Neural crest cell (in vitro differentiated cells): ENCODE measurements at places on chromosomes 13 and 19. TPM values are rescaled to one million over a fixed set of nuclear protein-coding genes. Genes with fewer than 3 reads are reported as not detected.

KLK12 gene
- total RNA-seq: not detected in 2 replicates

SMAD9 gene
- total RNA-seq: 2.2 and 2.6 TPM in 2 replicates

LRRC4B gene
- total RNA-seq: 42.5 and 50.2 TPM in 2 replicates

COX7A1 gene
- not detected in 2 replicates for total RNA-seq

- DNase-seq: no peak
Measured at GRCh38 chr19:32631381-32631780, 43.6 kb downstream of the ANKRD27 start.

DNA sequence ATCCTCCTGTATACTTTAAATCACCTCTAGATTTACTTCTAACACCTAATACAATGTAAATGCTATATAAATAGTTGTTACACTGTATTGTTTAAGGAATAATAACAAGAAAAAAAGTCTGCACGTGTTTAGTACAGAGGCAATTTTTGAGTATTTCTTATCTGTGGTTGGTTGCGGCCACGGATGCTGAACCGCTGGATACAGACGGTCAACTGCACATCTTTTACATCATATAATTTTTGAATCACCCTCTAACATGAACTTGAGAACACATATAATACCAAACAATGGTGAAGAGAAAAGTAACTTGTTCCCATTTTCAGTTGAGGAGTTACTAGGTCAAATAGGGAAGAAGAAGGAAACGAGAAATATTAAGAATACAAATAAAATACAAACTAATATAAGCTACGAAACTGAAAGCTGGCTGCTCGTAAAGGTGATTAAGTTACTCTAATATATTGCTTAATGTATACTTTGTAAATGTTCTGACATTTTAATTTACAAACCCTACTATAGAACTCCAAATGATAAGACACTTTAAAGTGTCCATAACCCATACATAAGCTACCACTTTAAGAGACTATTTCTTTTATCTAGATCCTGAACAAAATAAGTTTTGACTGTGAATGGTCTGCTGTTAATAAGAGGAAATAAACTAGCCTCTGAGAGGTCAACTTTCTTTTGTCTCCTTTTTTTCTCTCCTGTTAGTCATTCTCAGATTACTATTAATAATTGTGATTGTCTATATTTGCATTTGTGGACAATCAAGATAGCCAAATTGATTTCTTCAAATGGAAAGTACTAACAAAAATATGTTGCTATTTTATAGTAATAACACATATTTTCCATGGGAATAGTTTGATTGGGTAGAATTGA lies 457.4 kb downstream of the DIAPH3 start:
- DNase-seq: no peak

- no peak for DNase-seq
Measured at GRCh38 chr19:39416152-39417120, 4.0 kb downstream of the PLEKHG2 start.

DNA sequence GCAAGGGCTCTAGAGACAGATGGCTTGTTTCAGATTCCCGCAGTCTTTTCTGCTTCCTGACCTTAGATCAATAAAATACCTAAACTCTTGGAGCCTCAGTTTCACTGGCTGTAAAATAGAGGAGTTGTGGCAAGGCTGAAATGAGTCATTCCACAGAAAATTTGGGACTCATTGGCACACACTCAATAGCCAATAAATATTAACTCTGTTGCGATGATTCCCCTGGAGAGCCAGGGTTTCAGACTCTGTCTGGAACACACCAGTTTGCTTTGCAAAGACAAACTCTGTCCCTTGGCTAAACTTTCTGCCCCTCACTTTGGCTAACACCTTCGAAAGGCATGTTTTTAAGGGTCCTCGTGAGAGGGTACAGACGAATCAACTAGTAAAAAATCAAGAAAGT lies 18.1 kb upstream of the UBE2L5 start:
- DNase-seq: no peak

DNA sequence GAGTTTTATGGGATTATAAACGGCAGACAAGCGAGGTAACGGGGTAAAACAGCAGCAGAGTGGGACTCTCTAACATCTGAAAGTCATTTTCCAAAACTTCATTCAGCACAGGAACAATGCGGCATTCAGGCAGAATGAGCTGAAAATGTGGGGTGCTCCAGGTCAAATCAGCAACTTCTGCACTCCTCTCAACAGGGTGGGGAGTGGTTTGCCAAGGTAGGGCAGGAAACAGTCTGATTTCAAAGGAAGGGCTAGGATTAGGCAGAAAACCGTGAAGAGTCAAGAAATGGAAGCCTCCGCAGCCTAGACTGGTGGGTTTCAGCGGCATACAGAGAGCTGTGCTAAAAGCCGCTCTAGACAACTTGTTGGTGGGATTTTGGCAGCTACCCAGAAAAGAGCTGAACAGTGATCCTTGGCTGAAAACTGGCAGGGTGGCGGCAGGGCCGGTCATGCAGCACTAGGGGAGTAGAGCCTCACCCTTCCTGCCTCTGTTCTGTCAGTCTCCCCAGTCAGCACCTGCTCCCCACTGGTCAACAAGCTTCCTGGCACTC lies 154.2 kb upstream of the KLF12 start:
- DNase-seq: peak; percentile 14

GRCh38 chr19:430701-431100 lies 21.8 kb upstream of the C2CD4C start:
- no peak for DNase-seq

GRCh38 chr13:36921631-36922301 lies 1.7 kb upstream of the SMAD9 start:
- no peak for DNase-seq

GRCh38 chr13:24223341-24224231 lies 63.1 kb downstream of the SPATA13 start:
- no peak for DNase-seq

- no peak for DNase-seq
Measured at GRCh38 chr13:113903912-113904311, 40.0 kb upstream of the GAS6 start.

- no peak for DNase-seq
Measured at GRCh38 chr13:40352380-40352778, 314.1 kb downstream of the FOXO1 start.

DNA sequence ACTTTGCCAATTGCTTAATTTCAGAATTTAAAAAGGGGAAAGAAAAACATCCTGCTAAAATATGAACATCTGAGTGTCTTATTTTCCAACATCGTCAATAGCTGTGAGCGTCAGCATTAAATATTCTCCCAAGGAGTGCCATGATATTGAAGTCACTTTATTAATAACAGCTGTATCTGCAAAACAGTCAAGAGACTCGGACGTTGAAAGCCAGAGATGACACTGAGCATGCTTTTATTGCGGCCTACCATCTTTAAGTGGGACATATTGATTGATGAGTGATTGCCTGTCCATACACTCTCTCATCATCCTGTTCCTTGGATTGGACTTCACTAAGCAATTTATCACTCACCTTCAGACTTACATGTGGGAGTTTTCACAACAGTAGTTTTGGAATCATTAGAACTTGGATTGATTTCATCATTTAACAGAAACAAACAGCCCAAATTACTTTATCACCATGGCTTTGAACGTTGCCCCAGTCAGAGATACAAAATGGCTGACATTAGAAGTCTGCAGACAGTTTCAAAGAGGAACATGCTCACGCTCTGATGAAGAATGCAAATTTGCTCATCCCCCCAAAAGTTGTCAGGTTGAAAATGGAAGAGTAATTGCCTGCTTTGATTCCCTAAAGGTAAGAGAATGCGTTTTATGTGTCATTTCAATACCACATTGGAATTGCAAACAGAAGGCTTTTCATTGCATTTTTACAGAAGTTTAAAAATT lies 53.8 kb downstream of the MBNL2 start:
- no peak for DNase-seq

DNA sequence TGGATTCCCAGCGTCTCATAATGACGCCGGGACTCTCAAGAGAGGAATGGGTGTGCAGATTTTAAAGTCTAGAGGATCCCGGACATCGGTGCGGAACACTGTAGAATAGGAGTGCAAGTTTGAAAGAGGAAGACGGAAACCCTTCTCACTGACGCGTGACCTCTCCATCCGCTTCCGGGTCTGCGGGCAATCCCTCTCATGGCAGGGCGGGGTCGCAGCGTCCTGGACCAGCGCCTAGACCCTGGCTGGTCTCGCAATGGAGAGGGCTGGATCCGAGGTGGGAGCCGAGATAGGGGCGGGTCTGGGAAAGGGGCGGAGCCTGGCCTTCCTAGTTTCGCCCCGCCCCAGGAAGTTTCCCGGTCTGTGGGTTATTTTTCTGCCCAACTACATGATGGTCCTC lies 4.6 kb upstream of the ZNF845 start:
- no peak for DNase-seq

DNA sequence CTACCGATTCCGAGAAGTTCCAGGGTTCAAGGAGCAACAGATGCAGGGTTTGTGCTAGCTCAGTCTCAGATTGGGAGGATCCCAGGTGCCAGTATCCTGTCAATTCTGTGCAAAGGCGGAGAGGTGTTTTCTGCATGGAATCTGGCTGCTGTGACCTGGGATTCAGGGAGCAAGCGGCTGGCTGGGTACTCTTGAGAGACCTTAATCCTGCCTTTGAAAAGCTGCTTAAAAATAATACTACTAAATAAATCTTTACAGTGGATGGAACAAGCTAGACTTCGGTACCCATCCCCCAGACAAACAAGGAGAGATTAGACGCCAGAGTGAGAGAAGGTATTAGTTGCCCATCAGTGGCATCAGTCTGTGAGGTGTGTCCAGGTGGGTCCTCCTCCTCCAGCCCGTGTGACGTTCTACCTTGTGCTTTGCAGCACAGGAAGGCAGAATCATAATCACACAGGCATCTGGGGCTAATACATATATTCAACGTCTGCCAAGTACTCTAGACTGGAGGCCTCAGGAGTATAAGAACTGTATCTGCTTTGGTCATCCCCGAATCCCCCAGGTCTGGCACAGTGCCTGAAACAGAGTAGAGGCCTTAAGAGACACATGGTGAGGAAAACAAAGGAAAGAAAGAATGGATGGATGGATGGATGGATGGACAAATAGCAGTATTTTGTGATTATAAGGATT lies 230.6 kb downstream of the ZNF536 start:
- DNase-seq: no peak

DNA sequence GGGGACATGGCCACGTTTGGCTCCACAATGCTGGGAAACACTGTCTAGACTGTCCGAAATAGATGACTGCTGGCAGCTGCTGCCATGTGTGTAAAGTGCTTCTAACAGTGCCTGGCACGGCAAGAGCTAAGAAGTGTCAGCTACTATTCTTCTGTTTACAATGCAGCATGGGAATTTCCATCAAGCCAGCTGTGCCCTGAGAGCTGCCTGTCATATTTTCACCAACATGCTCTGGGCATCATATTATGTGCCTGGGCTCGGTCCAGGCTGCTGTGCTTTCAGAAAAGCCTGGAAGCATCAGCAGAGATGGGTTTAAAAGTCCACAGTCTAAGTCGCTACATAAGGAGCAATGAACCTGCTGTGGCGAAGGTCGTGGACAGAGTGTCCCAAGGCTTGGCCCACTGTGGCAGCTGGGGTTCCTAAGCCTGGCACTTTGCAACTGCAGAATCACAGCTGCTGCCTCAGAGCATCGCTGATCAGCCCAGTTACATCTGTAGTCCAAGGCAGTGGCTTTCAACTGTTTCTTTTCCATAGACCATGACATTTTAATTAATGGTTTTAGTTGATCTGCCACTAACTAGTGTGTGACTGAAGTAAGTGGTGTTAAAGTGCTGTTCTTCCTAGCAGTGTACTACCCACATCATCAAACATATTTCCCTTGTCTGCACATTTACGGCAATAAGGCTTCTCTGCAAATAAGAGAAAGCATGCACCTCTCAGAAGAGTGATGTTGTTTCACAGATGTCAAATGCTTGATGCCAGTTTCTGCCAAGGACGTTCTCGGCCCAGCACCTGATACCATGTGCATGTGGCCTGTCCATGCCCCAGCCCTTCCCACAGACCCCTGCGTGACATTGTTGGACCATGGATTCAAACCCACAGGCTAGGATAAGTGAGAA lies 95.7 kb upstream of the C1QTNF9B start:
- DNase-seq: no peak

- DNase-seq: no peak
Measured at GRCh38 chr19:7982651-7983099, 22.8 kb downstream of the ELAVL1 start.

GRCh38 chr13:41213919-41214318 lies 19.6 kb upstream of the KBTBD7 start:
- DNase-seq: no peak

DNA sequence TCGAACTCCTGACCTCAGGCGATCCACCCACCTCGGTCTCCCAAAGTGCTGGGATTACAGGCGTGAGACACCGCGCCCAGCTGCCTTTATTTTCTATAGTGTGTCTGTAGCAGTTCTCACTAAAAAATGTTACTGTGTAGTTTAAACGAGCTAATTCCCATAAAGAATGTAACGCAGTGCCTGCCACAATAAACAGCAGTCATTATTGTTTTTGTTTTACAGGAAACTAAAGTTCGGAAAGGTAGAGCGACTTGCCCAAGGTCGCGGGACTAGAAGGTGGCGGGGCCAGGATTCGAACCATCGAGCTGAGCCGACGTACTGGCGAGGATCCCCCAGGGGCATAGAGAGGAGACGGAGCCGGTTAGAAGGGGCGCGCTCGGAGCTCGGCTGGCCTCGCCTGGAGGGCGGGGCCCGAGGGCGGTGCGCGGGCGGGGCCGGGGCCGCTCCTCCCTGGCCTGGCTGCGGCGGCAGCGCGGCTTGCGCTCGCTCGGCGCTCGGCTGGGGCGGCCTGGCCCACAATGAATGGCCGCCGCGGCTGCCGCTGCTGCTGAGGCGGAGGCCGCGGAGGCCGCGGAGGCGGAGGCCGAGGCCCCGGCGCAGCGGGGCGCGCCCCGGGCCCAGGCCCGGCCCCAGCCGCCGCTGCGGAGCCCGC lies at the start of gene NACC1:
Gene NACC1 (plus strand): TSS at position 493 of the 652 bp plus-strand sequence. CDS start 16,944 bp downstream, outside the sequence.
- peak; percentile 81 for DNase-seq

DNA sequence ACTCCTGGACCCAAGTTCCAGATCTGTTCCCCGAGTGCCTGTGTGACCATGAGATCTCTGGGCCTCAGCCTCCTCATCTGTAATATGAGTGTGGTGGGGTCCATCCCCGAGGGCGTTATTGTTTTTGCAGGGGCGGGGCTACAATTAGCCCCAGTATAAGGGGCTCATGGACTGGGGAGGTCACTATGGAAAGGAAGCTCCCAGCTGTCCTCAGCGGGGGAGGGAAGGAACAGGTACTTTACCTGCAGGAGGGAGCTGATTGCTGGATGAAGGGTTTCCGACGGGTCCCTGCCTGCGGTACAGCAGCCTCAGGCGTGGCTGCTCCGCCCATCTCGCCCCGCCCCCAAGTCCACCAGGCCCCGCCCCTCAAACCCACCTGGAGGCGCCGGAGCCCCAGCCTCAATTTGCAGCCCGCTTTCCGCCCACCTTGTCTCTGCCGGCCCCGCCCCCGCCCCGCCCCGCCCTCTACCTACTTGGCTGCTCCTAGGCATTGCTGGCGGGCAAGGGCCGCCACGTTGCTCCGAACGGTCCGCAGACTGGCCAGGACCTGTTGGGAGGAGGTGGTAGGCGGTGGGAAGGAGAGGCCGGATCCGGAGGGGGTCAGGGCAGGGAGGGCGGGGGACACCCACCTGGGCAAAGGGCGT lies 5.5 kb downstream of the PDE4C start:
- no peak for DNase-seq

GRCh38 chr13:64428196-64428595 lies 2801.9 kb downstream of the PCDH9 start:
- DNase-seq: no peak
